ENCODE measurements at places on chromosomes 5 and 9. TPM values are rescaled to one million over a fixed set of nuclear protein-coding genes. Genes with fewer than 3 reads are reported as not detected.

Gene SLC9A3
- total RNA-seq: 2.3 TPM

Gene SPARC
- 4,374 TPM for total RNA-seq

Gene TAF11L5
- total RNA-seq: not detected

Gene LAMC3
- 14.4 TPM for total RNA-seq

Gene LOX
- total RNA-seq: 22.5 TPM

Gene CRB2
- total RNA-seq: 9.9 TPM

Gene HCN1
- 1.9 TPM for total RNA-seq

DNA sequence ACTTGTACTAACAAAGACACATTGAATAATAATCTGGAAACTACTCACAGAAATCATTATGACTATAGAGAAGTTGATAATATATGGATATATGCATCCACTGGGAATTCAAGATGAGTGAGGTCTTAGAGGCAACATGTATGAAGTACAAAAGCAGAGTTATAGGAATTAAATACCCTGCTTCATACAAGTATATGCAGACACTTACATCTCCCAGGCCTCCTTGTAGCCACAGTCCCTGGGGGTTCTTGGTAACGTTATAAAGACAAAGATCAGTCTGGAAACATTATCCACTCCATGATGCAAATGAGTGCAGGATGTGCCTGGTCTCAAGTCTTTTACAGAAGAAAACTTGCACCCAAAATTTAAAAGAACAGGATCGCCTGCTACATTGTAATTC, 92.4 kb upstream of the ANXA1 start:
- H3K27me3 ChIP-seq: no peaks in the 10 kb centered on the region
- no peak overlapping the region for H3K4me3 ChIP-seq
- no peak overlapping the region for H3K27ac ChIP-seq

- H3K4me3 ChIP-seq: no peak overlapping the region
- H3K36me3 ChIP-seq: no peaks in the 10 kb centered on the region
- no peak for DNase-seq
- H3K27ac ChIP-seq: no peak overlapping the region
Observed at GRCh38 chr5:73637565-73637964, 11.6 kb downstream of the ARHGEF28 start.

- no peak overlapping the region for H3K27ac ChIP-seq
- H3K4me1 ChIP-seq: no peaks in the 10 kb centered on the region
- DNase-seq: no peak
- H3K27me3 ChIP-seq: no peaks in the 10 kb centered on the region
- H3K36me3 ChIP-seq: no peaks in the 10 kb centered on the region
Observed at GRCh38 chr5:128121651-128122050, 38.1 kb downstream of the SLC12A2 start.

GRCh38 chr5:119071561-119071995, 691 bp downstream of the DMXL1 start:
- H3K27me3 ChIP-seq: no peaks in the 10 kb centered on the region
- H3K4me3 ChIP-seq: peak overlapping the region; percentile 92
- no peaks in the 10 kb centered on the region for H3K36me3 ChIP-seq
- peaks cover 13% of the 10 kb centered on the region for H3K4me1 ChIP-seq
- H3K27ac ChIP-seq: peak overlapping the region; percentile 93
- DNase-seq: peak; percentile 15

DNA sequence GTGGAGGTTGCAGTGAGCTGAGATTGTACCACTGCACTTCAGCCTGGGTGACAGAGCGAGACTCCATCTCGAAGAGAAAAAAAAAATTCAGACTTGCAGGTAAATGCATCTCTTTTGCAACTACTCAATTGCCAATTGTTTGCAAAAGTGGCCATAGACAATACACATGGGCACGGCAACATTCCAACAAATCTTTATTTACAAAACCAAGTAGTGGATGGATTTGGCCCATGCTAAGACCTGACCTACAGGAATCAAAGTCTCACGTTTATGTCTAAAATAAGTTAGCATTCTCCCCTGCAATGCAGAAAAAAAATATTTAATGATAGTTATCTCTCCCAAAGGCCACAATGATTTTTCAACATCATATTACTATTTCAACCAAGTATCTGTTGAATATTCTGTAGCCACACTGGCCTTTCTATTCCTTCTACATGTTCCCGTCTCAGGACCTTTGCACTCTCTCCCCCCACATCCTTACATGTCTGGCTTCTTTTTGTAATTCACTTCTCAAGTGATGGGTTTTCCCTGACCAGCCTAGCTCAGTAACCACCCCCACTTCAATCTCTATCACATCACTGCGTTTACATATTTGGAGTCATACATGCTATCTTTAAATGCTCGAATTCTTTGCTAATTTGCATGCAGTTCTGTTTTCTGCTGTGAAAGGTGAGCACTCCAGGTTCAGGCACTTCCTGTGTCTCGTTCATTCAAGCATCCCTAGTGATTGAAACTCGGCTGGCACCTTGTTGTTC, 54.2 kb downstream of the FNBP1 start:
- H3K27ac ChIP-seq: no peak overlapping the region
- no peaks in the 10 kb centered on the region for H3K27me3 ChIP-seq
- peaks cover 8% of the 10 kb centered on the region for H3K36me3 ChIP-seq
- no peaks in the 10 kb centered on the region for H3K4me1 ChIP-seq
- no peak for DNase-seq

DNA sequence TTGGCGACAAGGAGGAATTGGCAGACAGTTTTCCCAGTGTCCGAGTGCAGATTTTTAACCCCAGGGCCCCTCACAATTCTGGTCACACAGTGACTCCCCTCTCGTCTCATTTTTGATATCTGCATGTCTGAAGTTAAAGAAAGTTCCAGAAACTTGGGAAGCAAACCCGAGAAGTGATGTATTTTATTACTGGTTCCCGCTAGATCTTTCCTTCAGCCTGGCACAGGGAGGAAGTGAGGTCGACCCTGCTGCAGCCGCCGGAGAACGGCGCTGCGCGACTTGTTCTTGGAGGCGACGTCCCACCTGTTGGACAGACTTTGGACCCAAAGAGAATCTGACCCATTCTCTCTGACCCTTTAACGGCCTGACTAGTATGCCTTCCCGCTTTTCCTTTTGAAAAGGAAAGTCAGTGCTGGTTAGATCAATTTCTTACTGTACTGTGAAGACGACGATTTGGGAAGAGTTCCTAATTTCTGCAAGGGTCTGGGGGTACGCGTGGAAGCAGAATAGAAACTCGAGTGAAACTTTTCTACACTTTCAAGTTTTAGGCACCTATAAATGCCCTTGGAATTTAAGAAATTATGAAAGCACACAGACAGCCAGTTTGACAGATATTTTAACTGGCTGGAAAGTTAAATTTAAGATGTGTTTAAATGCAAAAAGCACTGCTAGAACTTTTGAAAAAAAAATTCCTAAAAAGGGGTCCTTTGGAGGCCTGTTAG, 744 bp downstream of the OTULIN start:
- no peaks in the 10 kb centered on the region for H3K27me3 ChIP-seq
- peak overlapping the region; percentile 85 for H3K4me3 ChIP-seq
- H3K4me1 ChIP-seq: peaks cover 13% of the 10 kb centered on the region
- peak overlapping the region; percentile 35 for H3K27ac ChIP-seq
- no peaks in the 10 kb centered on the region for H3K36me3 ChIP-seq

DNA sequence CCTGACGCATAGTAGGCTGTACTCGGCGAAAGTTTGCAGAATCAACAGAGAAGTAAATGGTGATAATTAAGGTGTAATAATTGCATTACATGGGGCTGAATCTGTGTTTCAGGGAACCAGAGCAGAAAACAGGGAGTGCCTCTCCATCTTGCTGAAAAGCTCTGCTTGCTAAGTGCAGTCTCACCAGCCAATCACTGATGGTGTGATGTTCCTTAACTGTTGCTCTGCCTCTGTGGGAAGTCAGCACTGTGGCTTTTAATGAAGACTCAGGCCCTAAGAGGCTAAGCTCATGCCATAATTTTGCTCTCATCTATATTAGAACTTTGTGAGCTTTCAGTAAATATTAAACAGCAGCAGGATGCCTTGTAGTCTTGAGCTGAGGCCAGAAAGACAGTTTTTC, 4.5 kb downstream of the PHF24 start:
- H3K4me3 ChIP-seq: no peak overlapping the region
- H3K36me3 ChIP-seq: no peaks in the 10 kb centered on the region

DNA sequence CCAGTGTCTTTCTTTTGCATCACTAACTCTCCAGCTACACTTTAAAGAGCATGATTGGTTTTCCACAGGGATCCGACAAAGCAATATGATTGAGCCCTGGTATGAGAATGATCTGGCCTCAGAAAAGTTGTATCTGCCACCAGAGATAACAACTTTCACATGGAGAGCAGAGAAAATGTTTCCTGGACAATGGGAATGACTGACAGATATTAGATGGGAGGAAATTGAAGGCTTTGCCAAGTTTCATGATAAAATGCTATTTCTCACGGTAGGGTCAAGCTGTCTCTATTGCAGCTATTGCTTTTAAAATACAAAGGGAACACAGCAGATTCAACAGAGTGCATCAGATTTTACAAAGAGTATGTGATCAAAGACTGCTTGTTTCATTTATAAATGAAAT, 56.4 kb upstream of the GLIS3 start:
- no peaks in the 10 kb centered on the region for H3K36me3 ChIP-seq
- no peak overlapping the region for H3K4me3 ChIP-seq
- no peaks in the 10 kb centered on the region for H3K4me1 ChIP-seq
- DNase-seq: no peak

GRCh38 chr5:178240766-178241165, 8.2 kb upstream of the PHYKPL start:
- H3K4me3 ChIP-seq: no peak overlapping the region
- peaks cover 2% of the 10 kb centered on the region for H3K36me3 ChIP-seq
- no peak for DNase-seq

DNA sequence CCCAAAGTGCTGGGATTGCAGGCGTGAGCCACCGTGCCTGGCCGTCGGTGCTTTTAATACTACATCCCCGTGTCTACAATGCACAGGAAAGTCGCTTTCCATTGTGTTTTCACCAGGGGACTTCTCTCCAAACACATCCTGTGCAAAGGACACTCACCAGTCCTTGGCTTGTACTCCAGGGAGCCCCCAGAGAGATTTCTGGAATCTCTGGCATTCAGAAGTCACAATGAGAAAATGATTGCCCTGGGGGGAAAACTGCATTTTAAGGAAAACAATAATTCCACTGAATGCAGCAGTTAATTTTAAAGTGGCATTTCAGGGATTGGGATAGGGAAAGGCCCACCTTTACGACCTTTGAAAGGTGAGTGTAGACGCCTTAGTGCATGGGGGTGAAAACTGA, 112.0 kb downstream of the ADAMTS16 start:
- no peaks in the 10 kb centered on the region for H3K27me3 ChIP-seq
- no peak for DNase-seq
- H3K27ac ChIP-seq: no peak overlapping the region

DNA sequence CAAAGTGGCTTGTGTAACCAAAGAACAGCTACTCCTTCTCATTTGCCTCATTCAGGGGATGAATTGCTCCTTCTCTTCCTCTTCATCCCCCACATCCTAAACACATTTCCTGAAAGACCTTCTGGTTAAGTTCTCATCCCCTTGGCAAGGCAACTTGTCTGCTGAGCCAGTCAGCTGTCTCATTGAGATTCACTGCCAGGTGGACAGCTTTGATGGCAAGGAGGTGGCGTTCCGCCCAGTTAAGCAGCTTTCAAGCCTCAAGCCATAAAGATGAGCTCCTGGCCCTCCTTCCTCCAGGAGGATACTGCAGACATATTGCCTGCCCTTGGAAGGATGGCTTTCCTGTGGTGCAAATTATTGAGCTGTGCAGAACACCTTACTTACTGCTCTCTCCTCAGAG, 448.6 kb upstream of the MPDZ start:
- no peak overlapping the region for H3K27ac ChIP-seq
- H3K27me3 ChIP-seq: no peaks in the 10 kb centered on the region
- no peaks in the 10 kb centered on the region for H3K4me1 ChIP-seq
- no peak overlapping the region for H3K4me3 ChIP-seq

GRCh38 chr5:127609957-127610356, 38.9 kb upstream of the CTXN3 start:
- no peak overlapping the region for H3K4me3 ChIP-seq
- H3K36me3 ChIP-seq: no peaks in the 10 kb centered on the region
- H3K4me1 ChIP-seq: no peaks in the 10 kb centered on the region
- H3K27ac ChIP-seq: no peak overlapping the region
- DNase-seq: no peak
- H3K27me3 ChIP-seq: no peaks in the 10 kb centered on the region

- H3K27me3 ChIP-seq: no peaks in the 10 kb centered on the region
- H3K27ac ChIP-seq: peak overlapping the region; percentile 85
- peaks cover 80% of the 10 kb centered on the region for H3K4me1 ChIP-seq
Observed at GRCh38 chr9:137370865-137371520, 52.0 kb downstream of the EXD3 start.

DNA sequence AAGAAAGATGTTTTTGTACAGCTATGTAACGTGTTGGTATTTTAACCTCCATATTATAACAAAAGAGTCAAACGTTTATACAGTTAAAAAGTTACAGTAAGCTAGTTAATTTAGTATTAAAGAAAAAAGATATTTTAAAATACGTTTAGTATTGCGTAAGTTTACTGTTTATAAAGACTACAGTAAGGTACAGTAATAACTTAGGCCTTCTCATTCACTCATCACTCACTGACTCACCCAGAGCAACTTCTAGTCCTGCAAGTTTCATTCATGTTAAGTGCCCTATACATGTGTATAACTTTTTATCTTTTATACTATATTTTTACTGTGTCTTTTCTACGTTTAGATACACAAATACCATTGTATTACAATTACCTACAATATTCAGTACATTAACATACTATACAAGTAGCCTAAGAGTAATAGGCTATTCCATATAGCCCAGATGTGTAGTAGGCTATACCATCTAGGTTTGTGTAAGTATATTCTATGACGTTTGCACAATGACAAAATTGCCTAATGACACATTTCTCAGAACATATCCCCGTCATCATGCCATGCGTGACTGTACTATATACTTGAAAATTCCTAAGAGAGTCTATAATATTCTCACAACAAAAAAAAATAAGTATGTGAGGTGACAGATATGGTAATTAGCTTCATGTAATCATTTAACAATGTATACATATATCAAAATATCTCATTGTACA, 33.8 kb downstream of the ERP44 start:
- H3K27ac ChIP-seq: no peak overlapping the region
- H3K4me3 ChIP-seq: no peak overlapping the region
- H3K4me1 ChIP-seq: no peaks in the 10 kb centered on the region
- H3K36me3 ChIP-seq: no peaks in the 10 kb centered on the region
- no peaks in the 10 kb centered on the region for H3K27me3 ChIP-seq

DNA sequence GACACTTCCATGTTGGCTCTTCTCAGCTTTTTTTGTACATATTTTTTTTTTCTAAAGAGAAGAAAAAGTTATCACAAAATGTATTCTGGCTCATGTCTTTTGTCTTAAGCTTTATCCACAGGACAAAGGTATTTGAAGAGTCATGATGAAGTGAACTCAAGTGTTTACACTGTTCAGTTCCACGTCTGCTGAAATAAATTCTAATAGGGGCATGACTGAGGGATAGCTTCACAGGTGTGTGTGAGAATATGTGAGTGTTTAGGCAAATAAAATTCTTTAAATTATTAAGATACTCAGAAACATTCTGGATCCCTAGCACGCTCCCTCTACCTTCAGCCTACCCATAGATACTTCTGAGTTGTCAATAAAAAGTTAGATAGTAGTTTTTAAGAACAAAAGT, 59.8 kb downstream of the BAAT start:
- no peaks in the 10 kb centered on the region for H3K36me3 ChIP-seq
- H3K27me3 ChIP-seq: no peaks in the 10 kb centered on the region
- H3K4me3 ChIP-seq: no peak overlapping the region
- no peak for DNase-seq

Measured in spinal cord (tissue), 10 donors.